RCC 7860 (cell line): ENCODE measurements at places on chromosomes 3 and 15.

DNA sequence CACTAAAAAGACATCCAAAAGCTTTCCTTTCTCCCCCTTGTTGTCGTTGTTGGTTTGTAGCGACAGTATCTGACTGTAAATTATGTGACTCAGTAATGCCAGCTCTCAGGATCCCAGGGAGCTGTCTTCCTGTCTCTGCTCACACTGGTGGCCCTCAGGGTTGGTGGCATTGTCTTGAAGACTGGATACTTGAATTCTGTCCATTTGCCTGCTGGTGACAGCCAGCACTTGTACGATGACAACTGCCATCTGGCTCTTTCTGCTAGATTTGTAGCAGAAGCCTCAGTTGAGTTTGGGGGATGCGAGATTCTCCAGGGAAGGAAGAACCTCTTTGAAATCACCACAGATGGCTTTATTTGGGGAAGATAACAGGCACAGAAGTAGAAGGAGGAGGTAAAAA, 120.8 kb downstream of the ARPP21 start:
- no peak for DNase-seq

DNA sequence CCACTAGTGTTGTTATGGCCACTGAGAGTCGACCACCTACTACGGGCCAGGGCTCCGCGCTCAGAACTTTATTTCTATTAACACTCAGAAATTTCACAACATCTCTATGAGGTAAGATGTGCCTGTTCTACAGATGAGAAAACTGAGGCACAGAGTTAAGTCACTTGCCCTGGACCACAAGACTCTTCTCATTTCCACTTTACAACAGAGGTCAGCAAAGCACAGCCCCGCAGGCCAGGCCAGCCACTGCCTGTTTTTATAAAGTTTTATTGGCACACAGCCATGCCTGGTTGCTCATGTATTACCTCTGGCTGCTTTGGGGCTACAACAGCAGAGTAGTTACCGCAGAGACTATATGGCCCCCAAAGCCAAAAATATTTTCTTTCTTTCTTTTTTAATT, 503.6 kb downstream of the SHQ1 start:
- DNase-seq, result no peak

DNA sequence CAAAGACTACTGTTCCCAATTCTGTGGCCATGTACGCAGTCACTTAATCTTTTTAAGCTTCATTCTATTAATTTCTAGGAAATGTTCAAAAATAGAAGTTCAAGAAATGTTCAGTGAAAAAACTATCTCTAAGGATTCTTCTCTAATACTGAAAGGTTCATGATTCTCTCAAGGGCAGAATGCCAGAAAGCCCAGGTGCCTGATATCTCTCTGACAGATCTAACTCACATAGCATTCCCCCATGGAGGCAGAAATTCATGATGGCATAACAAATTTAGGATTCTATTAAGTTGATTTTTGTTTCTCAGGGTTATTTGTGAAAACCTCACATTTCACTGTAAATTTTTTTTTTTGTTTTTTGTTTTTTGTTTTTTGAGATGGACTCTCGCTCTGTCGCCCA, 17.5 kb downstream of the CHRM5 start:
- DNase-seq, result no peak

- DNase-seq, result no peak
These were observed 9.8 kb downstream of the MUC13 start for GRCh38 chr3:124924741-124925140.

GRCh38 chr3:152105446-152105845, 163.3 kb upstream of the MBNL1 start:
- DNase-seq, result no peak

- DNase-seq, result peak; percentile 38
These were observed 117.0 kb downstream of the SMAD6 start for GRCh38 chr15:66819084-66819483.

- no peak for DNase-seq
These were observed 850.0 kb downstream of the CADM2 start for GRCh38 chr3:85808755-85809154.
